ENCODE measurements at places on chromosomes 16 and 17.
A peak's percentile ranks its signal among the peaks of the same experiment; 100 is the strongest.

DNA sequence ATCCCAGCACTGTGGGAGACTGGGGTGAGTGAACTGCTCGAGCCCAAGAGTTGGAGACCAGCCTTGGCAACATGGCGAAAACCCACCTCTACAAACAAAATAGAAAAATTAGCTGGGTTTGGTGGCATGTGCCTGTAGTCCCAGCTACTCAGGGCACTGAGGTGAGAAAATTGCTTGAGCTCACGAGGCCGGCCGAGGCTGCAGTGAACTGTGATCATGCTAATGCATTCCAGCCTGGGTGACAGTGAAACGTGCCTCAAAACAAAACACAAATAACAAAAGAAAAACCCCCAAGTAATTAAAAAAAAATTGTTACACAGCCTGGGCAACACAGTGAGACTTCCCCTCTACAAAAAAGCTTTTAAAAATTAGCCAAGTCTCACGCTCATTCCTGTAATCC, 5.0 kb downstream of the CCDC47 start:
- DNase-seq = no peak

- peak; percentile 53 for DNase-seq
These were observed 6.1 kb upstream of the STAC2 start for GRCh38 chr17:39231591-39232551.

- peak; percentile 51 for DNase-seq
These were observed 4.4 kb downstream of the TP53I13 start for GRCh38 chr17:29572691-29573557.

DNA sequence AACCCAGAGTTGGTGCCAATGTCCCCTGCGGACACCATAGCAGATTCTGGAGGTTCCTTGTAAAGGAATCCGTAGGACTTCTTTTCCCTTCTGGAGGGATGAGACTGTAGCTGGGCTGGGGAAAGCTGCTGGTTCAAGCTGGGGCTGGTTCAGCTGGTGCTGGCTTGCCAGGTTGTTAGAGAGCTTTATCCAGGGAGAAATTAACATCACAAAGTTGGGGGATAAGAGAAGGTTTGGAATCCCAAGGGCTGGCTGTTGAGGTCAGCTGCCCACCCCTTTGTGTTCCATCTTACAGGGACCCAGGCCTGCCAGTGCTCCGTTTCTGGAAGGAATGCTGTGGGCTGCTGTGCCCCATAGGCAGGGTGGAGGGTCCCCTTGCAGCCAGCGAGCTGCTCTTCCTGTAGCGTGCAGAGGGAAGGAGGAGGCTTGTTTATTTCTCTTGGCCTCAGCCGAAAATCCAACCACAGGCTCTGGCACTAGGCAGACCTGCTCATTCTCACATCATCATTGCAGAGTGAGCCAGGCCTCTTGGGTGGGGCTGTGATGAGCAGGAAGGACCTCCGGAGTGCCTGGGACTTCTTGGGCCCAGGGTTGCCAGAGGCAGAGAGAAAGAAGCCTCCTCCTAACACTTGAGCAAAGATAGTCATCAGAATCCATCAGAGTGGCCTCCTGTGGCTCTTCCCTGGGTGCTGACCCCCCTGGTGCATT, 251.1 kb downstream of the SEC14L1 start:
- no peak for DNase-seq

- DNase-seq = no peak
These were observed at the start of gene ZPBP2 for GRCh38 chr17:39867880-39868553. Gene ZPBP2 (plus strand): TSS chr17:39868202. CDS start chr17:39868355, 153 bp downstream.

DNA sequence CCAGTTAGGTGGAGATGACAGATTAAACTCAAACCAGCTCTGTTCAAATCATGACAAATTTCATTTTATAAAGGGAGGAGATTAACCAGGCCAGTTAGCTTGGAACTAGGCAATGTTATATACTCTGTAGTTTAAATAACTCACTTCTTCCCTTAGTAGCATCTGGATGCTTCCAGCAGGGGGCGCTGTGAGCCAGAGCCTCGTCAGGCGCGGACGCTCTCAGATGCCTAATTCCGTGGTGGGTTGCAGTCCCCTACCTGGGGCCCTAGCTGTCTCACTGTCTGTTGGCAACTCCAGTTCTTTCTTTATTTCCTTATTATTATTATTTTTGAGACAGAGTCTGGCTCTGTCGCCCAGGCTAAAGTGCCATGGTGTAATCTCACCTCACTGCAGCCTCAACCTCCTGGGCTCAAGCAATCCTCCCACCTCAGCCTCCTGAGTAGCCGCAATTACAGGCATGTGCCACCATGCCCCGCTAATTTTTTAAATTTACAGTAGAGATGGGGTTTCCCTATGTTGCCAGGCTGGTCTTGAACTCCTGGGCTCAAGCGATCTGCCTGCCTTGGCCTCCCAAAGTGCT, 17.3 kb upstream of the WFDC1 start:
- peak; percentile 65 for DNase-seq

DNA sequence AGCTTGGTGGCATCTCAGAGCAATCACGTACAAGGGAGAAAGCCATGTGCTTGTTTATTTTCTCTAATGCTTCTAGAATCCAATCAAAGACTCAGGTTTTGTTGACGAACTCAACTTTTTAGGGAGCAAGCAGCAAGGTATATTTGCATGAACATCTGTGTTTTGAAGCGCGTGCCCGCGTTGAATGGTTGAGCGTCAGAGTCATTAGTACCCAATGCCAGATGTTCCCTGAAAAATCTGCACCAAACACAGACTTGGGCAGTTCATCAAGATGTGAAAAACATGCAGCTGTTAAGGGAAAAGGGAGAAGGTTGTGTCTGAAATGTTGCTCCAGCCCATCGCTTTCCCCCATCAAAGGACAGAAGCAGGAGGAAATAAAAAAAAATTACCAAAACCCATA, 170.4 kb downstream of the SNX29 start:
- DNase-seq = no peak

- DNase-seq = no peak
These were observed 92.7 kb upstream of the NOL11 start for GRCh38 chr17:67624886-67625656.

DNA sequence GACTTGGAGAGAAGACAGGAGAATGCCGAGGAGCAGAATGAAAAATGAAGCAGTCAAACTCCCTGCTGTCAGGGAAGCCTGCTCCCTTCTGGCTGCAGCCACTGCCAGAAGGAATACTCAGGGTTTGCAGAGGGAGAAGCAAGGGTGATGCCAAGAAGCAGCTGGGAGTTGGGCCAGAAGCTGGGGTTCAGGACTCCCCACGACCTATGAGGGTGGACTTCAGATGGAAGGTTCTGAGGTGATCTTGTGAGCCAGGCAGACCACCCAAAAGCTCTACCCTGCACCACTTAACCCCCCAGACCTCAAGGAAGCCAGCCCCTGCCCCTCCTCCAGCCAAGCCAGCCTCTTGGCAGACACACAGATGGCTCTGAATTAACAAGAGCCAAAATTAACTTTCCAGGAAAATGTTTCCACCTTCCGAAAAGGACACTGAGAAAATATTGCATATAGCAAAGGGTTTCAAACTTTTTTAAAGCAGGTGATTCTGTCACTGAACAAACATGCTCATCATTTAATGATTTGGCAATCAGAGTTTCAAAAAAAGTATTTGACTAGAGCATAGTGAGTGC, 126.0 kb upstream of the ERCC4 start:
- no peak for DNase-seq

- no peak for DNase-seq
These were observed 80.8 kb upstream of the RNU2-1 start for GRCh38 chr17:43314611-43315011.

DNA sequence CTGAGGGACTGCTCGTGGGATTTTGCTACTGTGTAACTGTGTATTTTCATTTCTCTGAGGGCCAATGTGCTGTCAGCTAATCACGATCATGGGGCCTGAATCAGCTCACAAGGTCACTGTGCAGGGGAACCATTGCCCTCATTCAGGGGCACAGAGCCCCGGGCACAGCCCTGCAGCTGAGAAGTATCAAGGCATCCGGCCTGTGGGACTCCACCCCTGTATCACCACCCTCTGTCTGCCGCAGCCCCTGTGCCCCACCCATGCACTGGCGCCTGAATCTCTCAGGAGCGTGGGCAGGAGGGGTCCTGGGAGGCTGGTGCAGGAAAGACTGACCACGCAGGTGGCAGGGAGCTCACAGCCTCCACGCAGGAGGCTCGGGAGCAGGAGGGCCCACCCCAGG, 43.4 kb upstream of the RASD1 start:
- no peak for DNase-seq

DNA sequence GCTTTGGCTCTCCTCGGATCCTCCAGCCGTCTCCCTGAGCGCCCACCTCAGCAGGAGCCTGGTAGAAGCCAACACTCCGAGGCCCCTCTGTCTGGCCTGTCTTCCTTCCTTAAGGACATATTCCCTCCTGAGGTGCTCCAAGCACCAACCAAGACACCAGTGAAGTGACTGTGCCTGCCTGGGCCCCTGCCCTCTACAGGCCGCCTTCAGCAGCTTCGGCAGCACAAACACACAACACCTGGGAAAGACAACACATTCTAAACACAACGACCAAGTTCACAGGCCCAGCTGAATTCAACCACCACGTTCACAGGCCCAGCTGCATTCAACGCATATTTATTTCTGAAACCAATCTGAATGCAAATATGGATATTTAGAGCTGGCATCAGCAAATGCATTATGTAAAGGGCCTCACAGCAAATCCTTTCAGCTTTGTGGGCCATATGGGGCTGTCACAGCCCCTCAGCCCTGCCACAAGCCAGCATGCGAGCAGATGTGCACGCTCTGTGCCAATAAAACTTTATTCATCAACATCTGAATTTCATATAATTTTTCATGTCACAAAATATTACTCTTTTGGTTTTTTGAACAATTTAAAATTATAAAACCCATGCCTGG, 12.2 kb downstream of the GALNS start:
- DNase-seq = no peak

GRCh38 chr17:45256114-45256966, 5.6 kb downstream of the SPATA32 start:
- no peak for DNase-seq

GRCh38 chr17:75271233-75271954, 363 bp upstream of the MIF4GD start:
- peak; percentile 91 for DNase-seq

DNA sequence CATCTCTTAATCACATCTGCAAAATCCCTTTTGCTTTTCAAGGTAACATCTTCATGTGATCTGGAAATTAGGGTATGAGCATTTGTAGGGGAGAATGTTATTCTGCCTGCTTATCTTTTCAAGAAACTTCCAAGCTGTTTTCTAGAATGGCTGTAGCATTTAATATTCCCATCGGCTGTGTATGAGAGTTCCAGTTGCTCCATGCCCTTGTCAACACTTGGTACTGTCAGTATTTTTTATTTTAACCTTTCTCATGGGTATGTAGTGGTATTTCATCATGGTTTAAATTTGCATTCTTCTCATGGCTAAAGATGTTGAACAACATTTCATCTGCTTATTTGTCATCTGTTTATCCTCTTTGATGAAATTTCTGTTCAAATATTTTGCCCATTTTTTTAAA, 90.6 kb upstream of the HLF start:
- no peak for DNase-seq

DNA sequence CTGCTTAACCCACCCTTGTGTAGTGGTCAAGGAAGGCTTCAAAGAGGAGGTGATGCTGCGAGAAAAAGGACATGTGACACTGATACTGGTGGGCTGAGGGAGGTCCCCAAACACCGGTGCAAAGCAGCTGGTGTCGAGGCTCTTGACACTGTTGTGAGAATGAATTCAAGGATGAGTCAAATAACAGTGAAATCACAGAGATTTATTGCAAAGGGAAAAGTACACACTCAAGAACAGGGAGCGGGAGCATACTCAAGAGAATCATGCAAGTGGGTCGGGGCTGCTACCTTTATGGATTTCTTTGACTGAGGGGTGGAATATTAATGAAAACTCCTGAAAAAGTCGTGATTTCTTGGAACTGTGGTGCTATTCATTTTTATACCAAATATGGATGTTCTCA, 31.1 kb downstream of the TMEM132E start:
- no peak for DNase-seq

DNA sequence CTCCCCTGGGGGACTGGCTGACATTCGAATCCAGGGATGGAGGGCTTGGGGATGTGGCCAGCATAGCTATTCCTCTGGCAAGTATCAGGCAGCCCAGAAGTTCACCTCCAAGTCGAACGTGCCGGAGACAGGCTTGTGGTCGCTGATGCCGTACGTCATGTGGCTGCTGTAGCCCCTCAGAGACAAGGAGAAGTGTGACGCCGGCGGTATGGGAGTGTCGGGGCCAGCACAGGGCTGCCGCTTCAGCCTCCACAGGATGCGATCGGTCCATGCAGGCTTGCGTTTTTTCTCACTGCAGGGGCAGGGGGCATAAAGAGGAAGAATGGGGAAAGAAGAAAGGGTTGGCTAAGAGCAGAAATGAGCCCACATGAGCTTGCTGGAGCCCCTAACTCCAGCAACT, 5.3 kb upstream of the MYO1C start:
- DNase-seq = no peak

DNA sequence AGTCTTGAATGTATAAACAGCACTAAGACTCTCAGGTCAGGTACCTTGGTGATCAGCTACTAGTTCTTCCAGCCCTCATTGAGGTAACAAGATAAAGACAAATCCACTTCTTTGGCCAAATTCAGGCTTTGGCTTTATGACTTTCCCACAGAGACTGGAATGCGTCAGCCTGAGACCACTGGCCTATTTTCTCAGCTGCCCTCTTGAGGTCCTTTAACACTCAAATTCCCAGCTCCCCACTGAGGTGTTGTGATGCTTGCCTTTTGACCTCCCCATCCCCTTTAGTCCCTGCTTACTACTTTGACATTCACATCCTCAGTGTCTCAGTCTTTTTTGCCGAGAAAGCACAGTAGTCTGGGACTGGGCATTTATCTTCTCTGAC, 10.6 kb downstream of the TNFAIP1 start:
- DNase-seq = no peak

- DNase-seq = no peak
These were observed 4.4 kb upstream of the CARHSP1 start for GRCh38 chr16:8872967-8873865.

GRCh38 chr17:68906638-68907037, 48.6 kb downstream of the ABCA8 start:
- DNase-seq = no peak

DNA sequence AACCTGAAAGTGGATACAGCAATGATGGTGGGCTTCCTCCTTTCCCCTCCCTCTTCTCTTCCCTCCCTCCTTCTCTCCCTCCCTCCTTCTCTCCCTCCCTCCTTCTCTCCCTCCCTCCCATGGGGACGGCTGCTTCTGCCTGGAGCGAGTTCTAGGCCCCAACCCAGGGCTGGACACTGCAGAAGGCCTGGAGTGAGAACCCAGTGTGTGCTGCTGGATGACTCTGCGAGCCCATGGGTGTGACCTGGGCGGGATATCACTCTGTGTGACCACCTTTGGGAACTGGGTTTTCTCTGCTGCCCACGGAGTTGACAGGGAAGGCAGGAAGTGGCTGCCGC, 242.6 kb upstream of the GSE1 start:
- DNase-seq = no peak

GRCh38 chr16:72501739-72502593, 330.0 kb upstream of the PMFBP1 start:
- DNase-seq = peak; percentile 12

Measured in CD4-positive, alpha-beta T cell (primary cell).